ENCODE measurements at places on chromosomes 16 and 17.

- no peak for DNase-seq
Observed at GRCh38 chr16:58128181-58128631, 975 bp downstream of the CFAP20 start.

GRCh38 chr16:22333457-22333994 is 36.3 kb downstream of the POLR3E start:
- no peak for DNase-seq

DNA sequence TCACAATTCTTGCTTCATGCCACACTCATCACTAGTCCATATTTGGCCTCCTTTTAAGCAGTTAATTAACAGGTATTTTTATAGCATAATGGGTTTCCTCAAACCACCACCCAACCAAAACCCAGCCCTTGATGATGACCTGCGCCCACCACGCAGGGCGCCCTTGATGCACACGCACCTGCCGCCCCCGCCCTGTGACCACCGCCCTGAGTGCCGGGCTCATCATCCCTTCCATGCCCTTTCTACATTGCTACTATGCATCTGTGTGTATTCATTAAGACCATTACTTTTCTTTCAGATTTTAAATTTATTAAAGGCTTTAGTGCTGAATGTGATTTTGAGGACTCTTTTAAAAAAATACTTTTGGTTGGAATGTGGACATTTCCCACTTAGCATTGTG is 204.8 kb upstream of the CHMP6 start:
- no peak for DNase-seq

DNA sequence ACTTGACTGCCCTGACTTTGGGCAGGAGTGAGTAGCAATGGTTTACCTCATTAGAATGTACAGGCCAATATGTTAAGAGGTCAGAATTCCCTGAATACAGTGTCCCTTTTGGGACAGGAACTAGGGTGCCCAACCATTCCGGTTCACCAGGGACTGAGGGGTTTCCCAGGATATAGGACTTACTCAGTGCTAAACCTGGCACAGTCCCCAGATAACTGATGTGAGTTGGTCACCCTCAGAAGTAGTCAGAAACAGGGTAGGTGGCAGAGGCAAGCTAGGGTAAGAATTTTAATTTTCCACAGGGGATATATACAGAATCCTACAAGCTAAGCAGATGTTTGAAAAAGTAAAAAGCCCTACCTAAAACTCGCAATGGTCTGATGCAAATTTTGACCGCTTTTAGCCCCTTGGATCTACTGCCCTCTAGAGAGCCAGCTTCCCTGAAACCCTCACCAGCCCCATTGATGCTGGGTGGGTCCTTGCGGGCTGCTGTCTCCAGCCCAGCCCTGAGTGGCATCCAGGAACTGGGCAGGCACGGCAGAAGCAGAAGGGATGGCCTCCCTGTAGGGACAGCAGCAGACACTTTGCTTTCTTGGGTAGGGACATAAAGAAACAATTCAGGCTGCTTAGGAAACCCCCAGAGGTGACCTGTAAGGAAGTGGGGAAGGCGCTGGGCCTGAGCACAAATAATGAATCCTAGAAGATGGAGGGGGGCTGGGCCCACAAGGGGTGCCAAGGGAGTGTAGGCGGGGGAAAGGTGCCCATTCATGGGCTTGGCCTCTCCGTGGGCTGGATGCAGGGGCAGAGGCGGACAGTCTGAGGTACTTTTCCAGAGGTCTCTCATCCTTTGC is 434.8 kb downstream of the SLC39A11 start:
- DNase-seq, result no peak

DNA sequence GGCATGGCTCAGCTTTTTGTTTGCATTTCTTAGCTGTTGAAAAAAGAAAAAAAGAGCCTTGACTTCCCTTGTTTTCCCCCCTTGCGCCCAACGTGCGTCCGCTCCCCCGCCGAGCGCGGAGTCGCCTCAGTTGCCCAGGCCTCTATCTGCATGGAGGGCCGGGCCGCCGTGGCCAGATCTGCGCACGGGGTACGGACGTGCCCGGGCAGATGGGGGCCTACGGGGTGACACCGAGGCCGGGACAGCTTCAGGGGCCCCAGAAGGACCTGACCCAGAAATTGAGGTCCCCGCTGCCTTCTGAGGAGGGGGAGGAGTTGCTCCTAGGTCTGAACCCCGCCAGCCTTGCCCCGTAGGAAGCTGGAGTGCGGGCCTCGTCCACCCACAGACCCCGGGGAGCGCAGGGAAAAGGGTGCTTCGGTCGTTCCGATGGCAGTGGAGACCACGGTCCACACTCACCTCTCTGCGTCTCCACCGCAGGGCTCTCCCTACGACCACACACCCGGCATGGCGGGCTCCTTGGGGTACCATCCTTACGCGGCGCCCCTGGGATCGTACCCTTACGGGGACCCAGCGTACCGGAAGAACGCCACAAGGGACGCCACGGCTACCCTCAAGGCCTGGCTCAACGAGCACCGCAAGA is 1.5 kb downstream of the IRX5 start:
- no peak for DNase-seq
